ENCODE measurements at places on chromosomes 7 and 10. TPM values are rescaled to one million over a fixed set of nuclear protein-coding genes. Genes with fewer than 3 reads are reported as not detected.

SLC13A4 gene
- total RNA-seq = not detected

FXYD4 gene
- total RNA-seq = not detected

FRAT2 gene
- 42.5 TPM for total RNA-seq

SLC18A3 gene
- not detected for total RNA-seq

NUTM2D gene
- 7.1 TPM for total RNA-seq

TMEM229A gene
- total RNA-seq = not detected

NME8 gene
- total RNA-seq = not detected

DLX5 gene
- 0.89 TPM for total RNA-seq

DNA2 gene
- total RNA-seq = 3.3 TPM

CRHR2 gene
- total RNA-seq = not detected

NKX2-3 gene
- total RNA-seq = 4.9 TPM

CELF2 gene
- 56.5 TPM for total RNA-seq

TACR2 gene
- 204 TPM for total RNA-seq

FIS1 gene
- 134 TPM for total RNA-seq

NUTM2E gene
- total RNA-seq = 0.24 TPM
